Large intestine (tissue), 12 donors: ENCODE measurements at places on chromosomes 12 and 14. TPM values are rescaled to one million over a fixed set of nuclear protein-coding genes. Genes with fewer than 3 reads are reported as not detected.

ITGB7 gene
- polyA plus RNA-seq: 9.5 TPM

NUAK1 gene
- 3.1 TPM for polyA plus RNA-seq

KLRG1 gene
- polyA plus RNA-seq: 2.4 TPM

DNA sequence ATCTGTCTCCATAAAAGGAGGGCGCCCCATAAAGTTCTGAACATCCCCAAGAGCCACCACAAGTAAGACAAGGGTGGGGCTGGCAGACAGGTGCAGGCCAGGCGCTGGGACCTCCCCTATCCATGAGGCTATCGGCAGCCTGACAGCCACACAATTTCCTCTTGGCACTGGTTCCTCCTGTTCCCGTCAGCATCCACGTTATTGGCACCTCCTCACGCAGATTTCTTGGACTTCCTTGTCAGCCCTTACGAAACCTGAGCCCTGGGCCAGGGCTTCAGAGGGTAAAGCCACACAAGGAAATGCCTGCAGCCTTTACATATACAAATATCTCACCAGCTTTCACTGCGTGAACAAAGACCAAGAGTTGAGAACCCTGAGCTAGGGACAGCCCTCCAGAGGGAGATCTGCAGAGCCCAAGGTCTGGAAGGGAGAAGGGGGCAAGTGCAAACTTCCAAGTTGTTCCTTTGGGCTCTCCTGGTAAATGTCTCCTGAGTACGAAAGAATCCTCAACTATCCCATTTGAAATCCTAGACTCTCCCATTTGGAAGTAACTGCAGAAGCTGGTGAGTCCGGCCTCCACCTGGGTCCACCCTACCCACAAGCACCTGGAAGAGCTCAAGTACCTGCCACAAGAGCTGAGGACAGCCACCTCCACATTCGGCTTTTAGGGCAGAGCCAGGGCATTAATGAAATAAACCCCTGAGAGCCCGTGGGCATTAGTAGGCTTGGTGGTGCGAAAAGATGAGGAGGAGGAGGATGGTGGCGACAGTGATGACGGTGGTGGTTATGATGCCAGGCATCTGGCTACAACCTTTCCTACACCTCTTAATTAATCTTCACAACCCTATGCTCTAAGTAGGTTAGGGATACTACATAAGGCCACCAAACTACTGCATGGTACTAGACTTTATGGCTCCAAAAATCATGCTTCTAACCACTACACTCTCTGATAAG, 5.5 kb upstream of the TC2N start:
- peaks cover 29% of the 10 kb centered on the region for H3K36me3 ChIP-seq
- H3K27me3 ChIP-seq: no peaks in the 10 kb centered on the region
- DNase-seq: peak; percentile 86
- H3K27ac ChIP-seq: peak overlapping the region; percentile 61
- peaks cover 23% of the 10 kb centered on the region for H3K4me1 ChIP-seq
- no peak overlapping the region for H3K4me3 ChIP-seq

- H3K4me3 ChIP-seq: no peak overlapping the region
- no peaks in the 10 kb centered on the region for H3K27me3 ChIP-seq
- H3K4me1 ChIP-seq: no peaks in the 10 kb centered on the region
- H3K36me3 ChIP-seq: no peaks in the 10 kb centered on the region
- H3K27ac ChIP-seq: no peak overlapping the region
Observed at GRCh38 chr12:89880690-89881350, 172.2 kb upstream of the ATP2B1 start.
